ENCODE measurements at places on chromosomes 5 and 9.

GRCh38 chr5:145936401-145937131 is at the start of gene SH3RF2:
TSS of gene SH3RF2 (plus strand) at chr5:145936578. CDS start at chr5:145937929, 1,351 bp downstream.
- DNase-seq = peak; percentile 60

DNA sequence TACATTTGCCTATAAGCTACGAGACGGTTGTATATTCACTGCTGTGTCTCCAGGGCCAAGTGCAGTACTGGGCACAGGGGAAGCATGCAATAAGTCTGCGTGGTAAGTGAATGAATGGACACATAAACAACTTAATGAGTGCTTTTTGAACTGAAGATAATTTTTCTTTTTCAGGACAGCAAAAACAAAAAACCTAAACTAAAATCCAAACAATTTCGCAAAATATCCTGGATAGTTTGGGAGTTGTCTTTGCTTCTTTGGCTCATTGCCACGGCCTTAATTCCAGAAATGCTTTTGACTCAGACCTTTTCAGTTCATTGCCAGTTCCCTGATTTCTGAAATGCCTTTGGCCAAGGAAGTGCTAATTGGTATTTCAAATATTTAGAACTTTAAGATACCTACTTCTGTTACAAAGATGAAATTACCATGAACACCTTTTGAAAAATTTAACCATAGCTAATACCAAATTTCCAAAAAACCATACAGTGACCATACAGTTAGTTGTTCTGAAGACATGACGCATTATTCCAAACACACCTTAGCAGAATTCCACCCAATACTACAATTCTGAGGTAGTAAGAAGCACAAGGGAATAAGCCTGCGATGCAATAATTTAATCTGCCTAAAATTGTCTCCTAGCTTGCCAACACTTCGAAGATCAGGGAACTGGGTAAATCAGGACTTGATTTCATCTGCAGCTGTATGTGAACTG is 42.8 kb downstream of the TEK start:
- peak; percentile 49 for DNase-seq

DNA sequence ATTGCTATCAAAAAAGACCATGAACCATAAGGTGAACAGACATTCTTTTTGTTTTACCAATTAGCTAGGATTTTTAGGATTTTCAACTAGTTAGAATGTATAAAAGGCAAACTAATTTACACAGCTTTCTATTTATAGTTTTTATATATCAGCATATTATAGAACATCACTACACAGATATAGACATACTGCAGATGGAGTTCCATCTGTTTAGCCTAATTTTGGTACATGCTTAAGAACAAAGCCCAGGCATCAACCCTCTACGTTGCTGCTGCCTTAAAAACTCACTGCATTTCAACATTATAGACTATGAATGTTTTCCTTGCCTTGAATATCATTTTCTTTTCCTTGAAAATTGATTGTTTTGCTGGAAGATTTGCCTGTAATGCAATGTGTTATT is 2227.5 kb upstream of the C9orf72 start:
- no peak for DNase-seq

DNA sequence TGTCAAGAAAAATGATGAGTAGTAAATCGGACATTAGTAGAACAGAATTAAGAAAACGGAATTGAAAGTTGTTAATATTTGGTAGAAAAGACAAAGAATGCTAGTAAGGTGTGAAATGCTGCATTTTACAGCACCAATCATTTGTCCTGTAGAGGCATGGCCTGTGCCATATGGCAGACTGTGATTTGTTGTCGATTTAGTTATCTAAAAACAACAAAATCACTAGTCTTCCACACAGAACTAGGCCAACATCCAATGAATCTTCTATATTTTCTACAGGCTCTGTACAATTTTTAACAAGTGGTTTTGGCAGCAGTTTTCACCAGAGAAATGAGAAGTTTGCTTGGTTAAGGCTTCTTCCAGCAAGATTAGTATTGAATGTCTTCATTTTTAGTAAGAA is 10.4 kb downstream of the HNRNPK start:
- no peak for DNase-seq

GRCh38 chr5:109038209-109038840 is 290.6 kb downstream of the FER start:
- DNase-seq = peak; percentile 58

DNA sequence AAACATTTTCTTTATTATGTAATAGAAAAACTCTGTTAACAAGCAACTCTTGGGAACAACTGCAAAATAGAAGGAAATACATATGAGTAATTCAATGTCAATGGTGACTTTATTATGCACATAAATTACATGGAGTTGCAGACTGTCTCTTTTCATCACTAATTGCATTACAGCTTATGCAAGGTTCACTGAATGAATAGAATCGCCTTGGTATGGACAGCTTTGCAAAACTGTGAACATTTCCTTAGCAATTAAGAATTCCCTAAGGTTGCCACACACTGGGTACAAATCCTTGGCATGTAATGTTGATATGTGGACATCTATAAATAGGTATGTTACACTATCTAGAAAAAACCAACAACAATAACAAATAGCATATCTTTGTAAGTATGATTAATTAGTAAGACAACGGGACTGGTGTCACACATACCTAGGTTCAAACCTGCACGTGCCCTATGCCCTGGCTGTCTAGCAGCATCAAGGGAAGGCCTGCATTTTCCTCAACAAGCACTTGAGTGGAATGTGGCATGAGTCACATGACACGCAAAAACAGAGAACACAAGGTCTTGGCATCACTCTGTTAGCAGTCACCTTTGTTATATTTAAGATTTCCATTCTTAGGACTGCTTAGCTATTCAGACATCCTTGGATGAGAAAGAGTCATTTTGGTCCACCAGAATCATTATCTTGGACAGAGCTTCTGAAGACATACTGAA is 263.9 kb downstream of the CTNND2 start:
- no peak for DNase-seq

GRCh38 chr9:97808415-97808814 is 44.6 kb upstream of the FOXE1 start:
- DNase-seq = no peak

DNA sequence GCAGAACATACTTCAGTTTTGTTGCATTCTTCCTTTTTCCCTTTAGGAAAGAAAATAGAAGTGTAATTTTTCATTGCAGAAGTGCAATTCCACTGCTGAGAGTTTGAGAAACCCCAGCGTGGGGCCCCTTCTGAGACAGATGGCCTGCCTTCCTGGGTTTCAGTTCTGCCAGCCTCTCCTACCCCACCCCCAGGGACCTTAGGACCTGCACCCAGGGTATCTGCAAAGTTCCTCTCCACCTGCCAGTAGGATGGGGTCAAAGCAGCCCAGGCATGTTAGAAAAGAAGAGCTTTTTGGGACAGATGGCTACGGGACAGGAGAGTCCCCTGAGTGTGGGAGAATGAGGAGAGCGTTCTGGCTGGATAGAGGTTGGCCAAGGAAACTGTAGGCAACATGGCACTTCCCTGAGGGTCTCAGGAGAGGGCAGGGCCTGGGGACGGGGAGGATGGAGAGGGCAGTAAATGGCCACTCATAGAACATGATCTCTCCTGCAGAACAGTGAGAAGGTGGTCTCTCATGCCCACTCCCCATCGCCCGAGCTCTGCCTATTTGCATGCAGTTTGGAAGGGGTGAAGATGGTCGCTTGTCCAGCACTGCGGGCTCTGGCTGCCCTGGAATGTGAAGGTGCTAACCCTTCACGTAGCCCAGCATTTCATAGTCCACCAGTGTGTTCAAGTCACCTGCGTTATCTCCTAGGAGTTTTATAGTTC is at the start of gene TIFAB:
TIFAB (minus strand) TSS at position 31 of the 710 bp plus-strand sequence. CDS start 2,412 bp downstream, outside the sequence.
- DNase-seq = no peak

- no peak for DNase-seq
These were observed 1638.3 kb downstream of the MAT2B start for GRCh38 chr5:165143741-165144140.
